ENCODE measurements at places on chromosomes 13 and 19.
A peak's percentile ranks its signal among the peaks of the same experiment; 100 is the strongest.

GRCh38 chr13:31225998-31226675, 26.4 kb downstream of the B3GLCT start:
- no peak for DNase-seq

DNA sequence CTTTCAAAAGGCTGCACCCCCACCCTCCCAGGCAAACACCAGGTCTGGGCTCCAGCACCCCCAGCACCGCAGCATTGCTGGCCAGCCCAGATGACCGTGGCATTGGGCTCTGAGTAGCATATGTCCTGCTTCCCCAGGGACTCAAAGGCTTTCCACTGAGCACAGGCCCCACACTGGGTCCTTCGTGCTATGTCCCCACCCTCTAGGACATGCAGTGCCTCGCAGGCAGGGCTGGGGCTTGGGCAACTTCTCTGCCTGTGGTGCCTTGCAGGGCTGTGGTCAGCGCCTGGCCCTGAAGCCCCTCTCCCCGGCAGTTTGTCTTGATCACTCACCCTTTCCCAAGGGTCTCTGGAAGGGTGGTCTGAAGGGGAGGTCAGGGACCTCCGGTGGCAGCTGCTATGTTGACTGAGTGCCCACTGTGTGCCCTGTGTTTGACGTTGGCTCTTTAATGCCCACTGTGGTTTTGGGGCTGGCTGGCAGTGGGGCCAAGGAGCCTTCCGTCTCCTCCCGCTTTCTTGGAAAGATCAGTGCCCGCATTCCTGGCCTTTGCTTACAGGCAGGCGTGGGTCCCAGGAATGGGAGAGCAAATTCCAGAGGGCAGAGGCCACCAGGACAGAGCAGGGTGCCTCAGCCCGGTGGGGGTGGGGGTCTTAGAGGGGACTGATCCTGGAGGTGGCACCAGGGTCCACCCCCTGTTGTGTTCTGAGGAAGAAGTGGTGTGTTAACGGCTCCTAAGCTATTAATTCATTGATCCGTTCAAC, 20.3 kb upstream of the CRTC1 start:
- DNase-seq = no peak

- DNase-seq = no peak
Observed at GRCh38 chr13:109090796-109091195, 461.4 kb downstream of the MYO16 start.

- no peak for DNase-seq
Observed at GRCh38 chr19:53989600-53990533, 1.6 kb upstream of the CACNG6 start.

DNA sequence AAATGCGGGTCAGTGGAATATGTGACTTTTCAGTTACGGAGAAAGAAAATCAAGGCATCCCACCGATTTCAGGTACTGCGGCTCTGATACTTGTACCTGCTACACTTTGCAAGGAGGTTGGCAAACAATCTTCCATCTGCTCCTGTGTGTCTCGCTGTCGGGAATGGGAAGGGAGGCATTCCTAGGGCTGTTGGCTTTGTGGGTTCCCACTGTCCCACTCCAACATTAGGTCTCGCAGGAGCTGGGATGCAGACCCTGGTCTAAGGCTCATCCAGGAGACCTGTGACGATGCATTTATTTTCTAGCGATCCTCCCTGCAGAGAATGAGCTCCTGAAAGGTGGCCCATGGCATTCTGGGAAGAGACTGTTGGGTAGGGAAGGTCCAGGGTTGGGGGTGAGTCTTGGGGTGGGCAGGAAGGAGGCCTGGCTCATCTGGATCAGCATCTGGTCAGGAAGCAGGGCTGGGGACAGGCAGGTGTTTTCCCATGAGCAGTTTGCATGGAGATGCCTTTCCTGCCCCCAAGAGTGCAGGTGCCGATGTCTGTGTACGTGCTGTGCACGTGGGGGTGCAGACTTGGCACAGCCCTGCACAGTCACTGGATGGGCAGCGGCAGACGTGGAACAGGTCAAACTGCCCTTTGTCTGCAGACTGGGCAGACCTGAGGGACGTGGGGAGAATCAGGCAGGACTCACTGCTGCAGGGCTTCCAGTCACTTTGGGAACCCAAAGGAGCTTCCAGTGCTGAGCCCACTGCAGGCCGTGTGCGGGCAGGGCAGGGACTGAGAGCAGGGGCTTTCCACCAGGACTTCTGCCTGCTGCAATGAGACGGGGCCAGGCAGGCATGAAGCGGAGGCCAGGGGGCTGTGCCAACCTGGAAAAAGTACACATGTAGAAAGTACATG, 152.4 kb downstream of the TEX29 start:
- DNase-seq = no peak

DNA sequence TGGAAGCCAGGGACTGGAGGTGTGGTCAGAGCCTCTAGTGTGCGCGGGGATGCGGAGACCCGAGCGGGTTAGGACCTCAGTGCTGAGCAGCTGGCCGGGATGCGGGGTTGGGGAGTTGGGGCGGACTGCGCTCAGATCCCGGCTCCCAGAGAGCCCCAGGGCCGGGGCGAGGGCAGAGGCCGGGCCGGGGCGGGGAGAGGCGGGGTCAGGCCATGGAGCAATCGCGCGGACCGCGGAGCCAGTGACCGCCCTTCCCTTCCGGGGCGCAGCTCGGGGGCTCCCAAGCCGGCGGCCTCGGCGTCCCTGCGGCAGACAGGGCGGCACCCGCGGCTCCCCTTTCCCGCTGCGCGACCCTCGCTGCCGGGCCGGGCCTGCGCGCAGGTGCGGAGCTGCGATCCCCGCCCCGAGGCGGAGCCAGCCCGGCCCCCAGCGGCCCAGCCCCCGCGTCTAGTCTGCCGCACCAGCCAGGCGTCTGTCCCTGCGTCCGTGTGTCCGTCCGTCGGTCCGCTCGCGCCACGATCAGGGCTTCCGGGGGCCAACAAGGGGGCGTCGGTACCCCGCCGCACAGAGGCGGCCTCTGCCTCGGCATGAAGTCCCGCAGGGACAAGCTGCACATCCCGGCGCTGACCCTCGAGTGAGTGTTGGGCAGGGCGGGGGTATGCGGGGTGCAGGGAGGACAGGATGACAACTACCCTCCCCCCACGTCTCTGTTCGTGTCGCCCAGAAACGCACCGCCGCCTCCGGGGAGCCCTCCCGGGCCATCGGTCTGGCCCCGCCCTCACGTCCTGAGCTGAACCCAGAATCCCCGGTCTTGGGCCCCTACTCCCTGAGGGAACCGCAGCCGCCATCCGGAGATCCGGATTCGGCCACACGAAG, 12.4 kb downstream of the MAST3 start:
- peak; percentile 92 for DNase-seq

DNA sequence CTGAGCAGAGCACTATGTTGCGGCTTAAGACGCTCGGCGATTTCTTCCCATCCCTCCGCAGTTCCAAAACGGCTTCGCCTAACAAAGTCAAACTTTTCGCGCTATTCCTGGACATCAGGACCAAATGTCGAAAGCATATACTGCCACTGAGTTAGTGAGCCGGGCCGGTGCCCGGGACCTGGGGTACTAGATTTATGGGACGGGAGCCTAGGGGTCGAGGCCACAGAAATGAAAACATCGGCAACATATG, 699 bp downstream of the RCBTB2 start:
- DNase-seq = no peak

DNA sequence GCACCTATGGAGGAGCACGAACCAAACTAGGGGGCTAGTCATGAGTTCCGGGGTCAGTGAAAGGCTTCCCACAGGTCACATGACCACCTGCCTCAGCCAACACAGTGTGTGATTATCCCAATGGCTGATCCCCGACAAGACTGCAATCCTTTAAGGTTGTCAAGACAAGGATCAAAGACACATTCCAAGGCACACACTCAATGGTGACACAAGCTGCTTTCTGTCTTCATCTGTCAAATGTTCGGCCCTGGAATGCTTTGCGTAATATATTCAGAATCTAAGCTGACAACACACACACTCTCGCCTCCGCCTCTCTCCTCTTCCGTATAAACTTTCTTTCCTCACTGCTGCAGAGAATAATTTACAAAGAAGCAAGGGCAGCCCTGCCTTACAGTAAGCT, 11.7 kb downstream of the RANBP3 start:
- DNase-seq = no peak

GRCh38 chr19:47613165-47614020, 4.5 kb downstream of the BICRA start:
- DNase-seq = no peak

DNA sequence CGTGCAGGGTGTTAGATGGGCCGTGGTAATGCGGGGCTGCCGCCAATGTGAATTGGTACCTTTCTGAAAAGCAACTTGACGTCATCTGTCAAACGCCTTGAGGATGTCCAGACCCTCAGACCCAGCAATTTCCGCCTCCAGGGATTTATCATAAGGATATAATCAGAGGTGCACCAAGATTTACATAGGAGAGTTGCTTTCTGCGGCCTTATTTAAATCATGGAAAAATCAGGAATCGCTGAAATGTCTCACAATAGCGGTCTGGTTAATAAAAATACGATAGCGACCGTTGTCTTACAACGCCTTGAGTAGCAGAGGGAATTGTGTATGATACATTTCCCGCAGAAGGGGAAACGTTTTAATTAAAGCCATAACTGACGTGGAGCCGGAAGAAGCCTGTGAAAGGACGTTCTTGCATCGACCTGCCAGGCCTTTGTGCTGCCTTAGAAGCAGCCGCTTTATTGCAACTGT, 32.3 kb upstream of the NDUFS7 start:
- DNase-seq = no peak

- DNase-seq = no peak
Observed at GRCh38 chr13:94673851-94674250, 38.5 kb downstream of the SOX21 start.

GRCh38 chr13:39531646-39532045, 71.3 kb downstream of the LHFPL6 start:
- no peak for DNase-seq

Data from Right ventricle myocardium inferior (tissue), 1 donor.